ENCODE measurements at places on chromosomes 3 and 15.

DNA sequence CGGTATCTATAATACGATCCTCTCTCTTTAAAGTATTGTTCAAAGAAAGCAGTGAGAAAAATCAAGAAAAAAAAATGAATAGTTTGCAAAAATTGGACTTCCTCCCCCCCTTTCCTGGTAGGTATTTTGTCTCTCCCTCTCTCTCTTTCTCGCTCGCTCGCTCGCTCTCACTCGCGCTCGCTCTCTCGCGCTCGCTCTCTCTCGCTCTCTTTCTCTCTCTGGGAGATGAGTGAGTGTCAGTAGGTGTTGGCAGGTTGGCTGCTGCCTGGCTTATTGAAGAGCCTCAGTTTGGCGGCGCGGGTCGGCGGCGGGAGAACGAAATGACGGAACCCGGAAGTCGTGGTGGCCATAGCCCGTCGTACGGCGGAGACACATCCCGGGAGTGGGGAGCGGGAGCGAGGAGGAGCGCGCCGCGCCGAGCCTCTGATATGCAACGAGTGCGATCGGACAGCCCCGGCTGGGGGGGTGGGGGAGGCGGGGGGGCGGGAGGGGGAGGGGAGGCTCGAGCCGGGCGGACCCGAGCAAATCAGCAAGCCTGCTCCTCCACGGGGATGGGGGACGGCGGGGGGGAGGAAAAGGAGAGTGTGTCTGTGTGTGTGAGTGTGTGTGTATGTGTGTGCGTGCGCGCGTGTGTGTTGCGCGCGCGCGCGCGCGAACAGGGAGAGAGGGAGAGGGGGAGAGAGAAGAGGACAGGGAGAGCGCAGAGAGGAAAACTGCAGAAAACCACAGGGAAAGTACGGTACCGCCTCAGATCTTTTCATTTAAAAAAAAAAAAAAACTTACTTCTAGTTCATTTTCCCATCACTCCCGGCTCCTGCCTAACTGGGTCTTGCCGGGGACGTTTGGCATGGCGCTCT lies at the start of gene MEIS2:
Gene MEIS2, minus strand, starts transcription at position 441 of the 857 bp plus-strand sequence. CDS start 1,083 bp downstream, outside the sequence.
- DNase-seq: peak; percentile 41

DNA sequence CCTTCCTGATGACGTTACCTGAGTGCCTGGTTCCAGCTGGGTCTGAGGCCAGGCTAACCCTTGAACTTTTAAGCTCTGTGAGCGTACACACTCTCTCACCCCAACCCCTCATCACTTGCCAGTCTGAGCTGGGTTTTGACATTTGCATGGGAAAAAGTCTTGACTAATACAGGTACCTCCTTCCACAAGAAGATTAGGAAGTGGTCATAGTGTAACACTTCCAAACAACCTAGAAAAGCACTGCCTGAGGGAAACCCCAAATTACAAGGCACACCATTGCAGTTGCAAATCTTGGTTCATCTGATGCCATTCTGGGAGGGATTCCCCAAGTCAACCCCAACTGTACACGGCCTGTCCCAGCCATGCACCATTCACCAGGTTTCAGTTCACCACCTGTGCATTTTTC lies 499.8 kb downstream of the FOXP1 start:
- DNase-seq: peak; percentile 57

DNA sequence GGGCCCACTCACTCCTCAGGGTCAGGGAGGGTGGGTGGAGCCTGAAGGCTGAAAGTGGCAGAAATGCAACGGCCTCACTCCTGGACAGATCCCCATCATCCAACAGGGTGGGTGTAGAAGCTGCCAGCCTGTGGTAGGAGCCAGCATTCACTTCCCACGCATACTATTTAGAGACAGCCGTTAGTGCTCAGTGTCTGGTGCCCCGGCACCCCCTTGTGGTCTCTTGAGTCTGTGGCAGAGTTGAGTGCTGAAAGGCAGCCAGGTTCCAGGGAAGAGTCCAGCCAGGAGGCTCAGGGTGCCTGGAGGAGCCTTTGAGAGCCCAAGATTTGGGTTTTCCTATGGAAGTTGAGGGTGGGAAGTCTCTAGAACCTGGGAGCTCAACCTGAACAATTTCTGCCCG lies 2.1 kb upstream of the GNAT1 start:
- DNase-seq: peak; percentile 47

GRCh38 chr15:87626860-87627259 lies 629.7 kb downstream of the NTRK3 start:
- no peak for DNase-seq

GRCh38 chr3:4664412-4664811 lies 171.3 kb downstream of the ITPR1 start:
- no peak for DNase-seq

DNA sequence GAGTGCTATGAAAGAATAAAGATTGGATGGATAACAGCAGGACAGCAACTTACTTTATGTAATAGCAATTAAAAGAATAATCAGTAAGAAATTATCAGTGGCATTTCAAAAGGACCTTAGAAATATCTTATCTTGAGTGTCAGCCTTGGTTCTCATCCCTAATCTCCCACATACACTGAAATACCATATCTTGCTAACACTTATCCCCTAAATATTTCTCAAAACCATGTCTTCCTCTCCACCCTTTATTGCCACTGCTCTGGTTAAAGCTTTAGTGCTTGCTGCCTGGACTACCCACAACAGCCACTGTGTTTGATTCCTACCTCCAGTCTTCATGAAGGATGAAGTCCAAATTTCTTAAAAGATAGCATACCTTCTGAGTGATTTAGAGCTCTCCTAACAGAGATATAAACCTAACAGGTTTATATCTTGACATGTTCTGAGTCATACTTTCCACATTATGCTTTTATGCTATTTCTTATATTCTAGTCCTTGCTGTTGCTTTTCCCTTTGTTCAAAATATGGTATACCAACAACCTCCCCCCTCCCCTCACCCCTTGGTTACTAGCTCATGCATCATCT lies 202.8 kb downstream of the RSRC1 start:
- DNase-seq: no peak

DNA sequence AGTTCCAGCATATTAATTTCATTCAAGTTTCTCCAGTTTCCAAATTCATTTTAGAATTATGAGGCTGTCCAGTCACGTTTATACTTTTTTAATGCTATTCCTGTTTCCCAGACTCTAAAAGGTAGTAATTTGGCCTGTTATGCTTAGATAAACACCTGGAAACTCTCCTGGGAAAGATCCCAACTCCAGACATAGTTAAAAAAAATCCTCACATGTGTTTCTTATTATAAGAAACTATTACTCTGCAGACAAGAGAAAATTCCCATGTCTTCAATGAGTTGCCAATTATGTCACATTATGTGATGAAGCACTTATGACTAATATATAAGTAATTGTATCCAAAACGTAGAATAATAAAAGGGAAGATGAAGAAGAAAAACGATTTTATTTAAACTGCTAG lies 137.1 kb upstream of the TMC3 start:
- no peak for DNase-seq

- DNase-seq: no peak
Observed at GRCh38 chr3:4994823-4995499, 15.7 kb downstream of the BHLHE40 start.

- DNase-seq: no peak
Observed at GRCh38 chr15:44542596-44542995, 5.6 kb downstream of the EIF3J start.

DNA sequence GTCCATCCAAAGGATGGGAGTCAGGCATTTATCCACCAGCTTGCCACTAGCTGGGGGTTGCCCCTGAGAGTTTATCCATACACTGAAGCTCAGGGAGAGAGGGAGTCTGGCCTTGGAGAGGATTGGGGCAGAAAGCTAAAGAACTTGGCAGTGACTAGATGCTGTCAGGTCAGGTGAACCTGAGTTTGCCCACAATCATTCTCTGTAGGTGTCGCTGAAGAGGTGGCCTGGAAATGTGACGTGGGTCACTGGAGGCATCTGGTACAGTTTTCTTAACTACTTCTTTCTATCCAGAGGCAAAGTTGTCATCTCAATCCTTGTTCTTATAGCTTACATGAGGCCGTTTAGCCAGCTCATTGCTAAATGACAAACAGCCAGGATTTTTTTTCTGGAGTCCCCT lies 298.0 kb upstream of the CTNNB1 start:
- DNase-seq: no peak

DNA sequence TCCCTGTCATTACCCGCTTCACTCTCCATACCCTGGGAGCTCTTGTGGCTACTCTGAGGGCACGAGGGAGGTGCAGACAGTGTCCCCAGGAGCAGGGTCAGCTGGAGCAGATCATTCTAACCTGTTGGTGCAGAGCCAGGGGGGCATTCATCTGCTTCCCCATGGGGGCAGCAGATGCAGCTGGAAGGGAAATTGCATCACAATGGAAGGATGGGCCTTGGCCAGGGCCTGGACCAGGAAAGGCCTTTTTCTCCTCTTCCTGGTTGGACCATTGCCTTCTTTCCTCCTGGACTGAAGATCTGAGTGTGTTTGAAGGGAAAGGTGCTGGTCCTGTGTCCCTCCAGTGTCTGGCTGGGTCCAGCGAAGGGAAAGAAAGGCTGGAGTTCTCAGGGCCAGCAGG lies 55.7 kb downstream of the EPHB1 start:
- no peak for DNase-seq

All from activated naive CD8-positive, alpha-beta T cell treated with anti-CD3 and anti-CD28 coated beads, Interleukin-2, amount 50 U/mL, for 24 hours (primary cell).